ENCODE measurements at places on chromosomes 6 and 20. TPM values are rescaled to one million over a fixed set of nuclear protein-coding genes. Genes with fewer than 3 reads are reported as not detected.

DNA sequence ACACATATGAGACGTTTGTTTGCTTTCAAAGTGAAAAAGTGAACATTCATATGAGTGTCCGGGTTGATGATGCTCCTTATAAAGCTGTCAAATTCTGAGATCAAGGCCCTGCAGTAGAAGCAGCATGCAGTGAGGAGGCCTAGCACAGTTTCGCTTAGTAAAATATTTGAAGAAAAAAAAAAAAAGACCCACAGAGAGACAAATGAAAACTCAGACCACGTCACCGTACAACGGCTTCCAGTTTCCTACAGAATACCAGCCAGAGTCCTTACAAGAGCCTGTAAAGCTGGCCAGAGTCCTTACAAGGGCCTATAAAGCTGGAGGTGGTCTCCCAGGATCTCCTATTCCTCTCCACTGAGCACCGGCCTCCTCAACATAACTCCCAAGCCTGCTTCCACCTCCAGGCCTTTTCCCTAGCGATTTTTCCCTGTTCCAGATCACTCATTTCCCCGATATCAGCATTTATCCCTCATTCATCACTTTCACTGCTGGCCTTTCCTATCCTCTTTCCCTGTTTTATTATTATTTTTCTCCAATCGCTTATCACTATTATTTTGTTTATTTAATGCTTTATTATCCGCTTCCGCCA is 1.5 kb upstream of the HMGN4 start:
- no peak for DNase-seq

GRCh38 chr20:12414446-12415274 is 497.0 kb downstream of the BTBD3 start:
- DNase-seq = no peak

EDN1 gene
- 5.9 TPM for total RNA-seq

DNA sequence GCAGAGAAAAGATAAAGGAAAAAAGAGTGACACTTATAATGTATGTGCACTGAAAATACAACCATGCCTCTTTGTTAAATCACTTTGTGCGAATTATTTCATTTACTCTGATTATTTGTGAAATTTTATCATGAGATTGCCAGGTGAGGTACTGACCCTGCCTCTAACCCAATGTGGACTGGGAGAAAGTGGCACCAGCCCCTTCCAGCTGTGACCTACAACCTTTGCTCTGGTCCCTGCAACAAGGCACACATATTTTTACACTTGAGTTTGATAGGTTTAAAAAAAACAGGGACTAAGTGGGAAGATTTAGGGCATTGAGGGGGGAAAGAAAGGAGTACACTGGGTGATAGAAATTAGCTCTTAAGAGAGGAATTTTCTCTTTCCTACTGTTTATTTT is 80.3 kb upstream of the ISM1 start:
- DNase-seq = no peak

DNA sequence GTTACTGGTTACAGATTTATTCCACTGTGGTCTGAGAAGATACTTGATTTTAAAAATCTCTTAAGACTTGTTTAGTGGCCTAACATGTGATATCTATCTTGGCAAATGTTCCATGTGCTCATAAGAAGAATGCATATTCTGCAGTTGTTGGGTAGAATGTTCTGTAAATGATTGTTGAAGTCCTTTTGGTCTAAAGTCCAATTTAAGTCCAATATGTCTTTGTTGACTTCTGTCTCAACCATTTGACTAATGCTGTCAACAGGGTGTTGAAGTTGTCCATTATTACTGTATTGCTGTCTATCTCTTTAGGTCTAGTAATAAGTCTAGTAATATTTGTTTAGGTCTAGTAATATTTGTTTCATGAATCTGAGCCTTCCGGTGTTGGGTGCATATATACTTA is 387.8 kb upstream of the RUNX2 start:
- DNase-seq = no peak

GRCh38 chr6:62283796-62284411 is 2.1 kb downstream of the KHDRBS2 start:
- no peak for DNase-seq

GRCh38 chr20:62064770-62065673 is 659 bp downstream of the TAF4 start:
- no peak for DNase-seq

LCA5 gene
- total RNA-seq = 3.4 TPM

DNA sequence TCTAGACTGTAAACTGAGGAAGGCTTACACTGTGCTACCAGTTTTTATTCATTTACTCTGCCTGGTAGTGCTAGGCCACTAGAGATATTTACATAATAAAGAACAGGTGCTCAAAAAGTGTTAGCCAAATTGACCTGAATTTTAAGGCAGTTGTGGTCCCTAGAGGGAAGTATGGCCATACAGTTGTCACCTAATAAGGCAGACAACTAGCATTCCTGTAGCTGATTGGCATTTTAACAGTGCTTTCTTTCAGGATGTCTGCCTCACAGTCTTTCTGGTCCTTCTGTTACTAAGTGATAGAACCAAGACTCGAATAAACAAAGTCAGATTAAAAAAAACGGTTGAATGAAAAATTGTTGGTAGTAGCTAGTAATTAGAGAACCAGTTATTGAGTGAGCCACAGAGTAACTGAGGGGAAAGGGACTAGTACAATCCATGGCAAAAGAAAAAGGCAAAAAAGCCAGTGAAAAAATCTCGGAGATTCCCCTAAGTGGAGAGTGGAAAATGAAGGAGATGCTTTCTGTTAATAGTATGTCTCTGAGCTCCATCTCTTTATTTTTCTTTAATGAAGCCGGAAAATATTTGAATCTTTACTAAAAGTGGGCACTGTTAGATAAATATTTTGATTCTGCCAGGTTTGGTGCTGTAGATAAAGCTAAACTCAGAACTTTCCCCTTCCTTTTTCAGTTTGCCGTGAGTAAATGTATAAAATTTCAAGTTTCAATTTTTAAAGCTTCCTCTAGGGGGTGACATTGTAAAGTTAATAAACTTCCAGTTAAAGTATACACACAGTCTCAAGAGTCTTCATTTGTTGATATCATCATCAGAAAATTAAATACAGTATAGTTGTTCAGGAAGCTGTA is 9.1 kb downstream of the VTA1 start:
- DNase-seq = no peak

DNA sequence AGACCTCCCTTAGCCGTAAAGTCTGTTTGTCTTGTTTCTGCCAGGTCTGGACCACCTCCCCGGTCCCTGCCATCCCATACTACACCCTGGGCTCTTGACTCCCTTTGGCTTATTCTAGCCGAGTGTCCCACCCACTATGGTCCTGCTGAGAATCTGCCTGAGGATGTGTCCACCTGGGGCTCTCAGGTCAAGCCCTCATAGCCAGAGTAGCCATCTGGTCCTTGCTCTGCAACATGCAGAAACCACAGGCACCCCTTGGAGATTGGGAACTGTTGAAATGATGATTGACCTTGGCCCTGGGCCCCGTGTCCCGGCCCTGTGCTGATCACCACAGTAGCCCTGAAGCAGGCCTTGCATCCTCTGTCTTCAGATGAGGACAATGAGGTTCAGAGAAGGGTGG is 44.0 kb downstream of the VSTM2L start:
- no peak for DNase-seq

GRCh38 chr6:82691997-82692396 is 328.4 kb downstream of the TPBG start:
- no peak for DNase-seq

OR2H2 gene
- total RNA-seq = not detected

TUBB2B gene
- 8.9 TPM for total RNA-seq

DNA sequence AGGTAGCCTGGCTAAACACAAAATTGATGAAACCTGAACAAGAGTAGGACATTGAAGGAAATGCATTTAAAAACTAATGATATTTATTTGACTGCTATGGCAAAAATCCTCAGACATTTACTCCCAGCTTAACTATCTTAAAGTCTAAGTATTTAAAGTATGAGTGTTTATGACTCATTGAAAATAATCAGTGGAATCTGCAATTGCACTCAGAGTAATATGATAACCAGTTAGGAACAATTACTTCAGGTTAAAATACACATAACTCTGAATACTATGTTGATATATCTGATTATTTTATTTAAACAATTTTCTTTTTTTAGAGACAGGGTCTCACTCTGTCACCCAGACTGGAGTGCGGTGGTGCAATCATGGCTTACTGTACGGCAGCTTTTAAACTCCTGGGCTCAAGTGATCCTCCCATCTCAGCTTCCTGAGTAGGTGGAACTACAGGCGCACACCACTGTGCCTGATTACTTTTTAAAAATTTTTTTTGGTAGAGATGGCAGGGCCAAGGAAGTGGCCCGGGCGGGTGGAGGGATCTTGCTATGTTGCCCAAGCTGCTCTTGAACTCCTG is 43.9 kb downstream of the FILIP1 start:
- no peak for DNase-seq

CDK19 gene
- 9.8 TPM for total RNA-seq

- DNase-seq = no peak
These were observed 584 bp downstream of the C20orf141 start for GRCh38 chr20:2815242-2815900.

HMGCLL1 gene
- total RNA-seq = 0.84 TPM

- no peak for DNase-seq
These were observed 10.8 kb upstream of the LY6G5C start for GRCh38 chr6:31691564-31692108.

GRCh38 chr6:166308033-166308768 is at the start of gene PRR18:
Gene PRR18, minus strand, starts transcription at chr6:166308392. Its CDS starts 250 bp downstream, at chr6:166308142.
- DNase-seq = no peak

DNA sequence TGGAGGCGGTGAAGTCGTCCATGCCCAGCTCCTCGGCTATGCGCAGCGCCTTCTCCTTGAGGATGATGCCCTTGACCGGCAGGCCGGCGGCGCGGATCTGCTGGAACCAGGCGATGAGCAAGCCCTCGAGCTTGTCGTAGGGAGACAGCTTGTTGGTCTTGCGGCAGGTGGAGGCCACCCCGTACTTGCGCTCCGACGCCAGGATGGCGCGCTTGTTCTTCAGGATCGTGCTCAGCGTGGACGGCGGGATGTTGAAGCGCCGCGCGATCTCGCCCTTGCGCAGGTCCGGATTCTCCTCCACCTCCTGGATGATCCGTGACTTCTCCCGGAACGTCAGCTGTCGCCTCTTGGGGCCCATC is 435 bp downstream of the CENPB start:
- DNase-seq = no peak

GRM4 gene
- not detected for total RNA-seq

POU5F1 gene
- total RNA-seq = 2.4 TPM

- DNase-seq = no peak
These were observed 522.1 kb upstream of the BTBD3 start for GRCh38 chr20:11395581-11395980.

DNA sequence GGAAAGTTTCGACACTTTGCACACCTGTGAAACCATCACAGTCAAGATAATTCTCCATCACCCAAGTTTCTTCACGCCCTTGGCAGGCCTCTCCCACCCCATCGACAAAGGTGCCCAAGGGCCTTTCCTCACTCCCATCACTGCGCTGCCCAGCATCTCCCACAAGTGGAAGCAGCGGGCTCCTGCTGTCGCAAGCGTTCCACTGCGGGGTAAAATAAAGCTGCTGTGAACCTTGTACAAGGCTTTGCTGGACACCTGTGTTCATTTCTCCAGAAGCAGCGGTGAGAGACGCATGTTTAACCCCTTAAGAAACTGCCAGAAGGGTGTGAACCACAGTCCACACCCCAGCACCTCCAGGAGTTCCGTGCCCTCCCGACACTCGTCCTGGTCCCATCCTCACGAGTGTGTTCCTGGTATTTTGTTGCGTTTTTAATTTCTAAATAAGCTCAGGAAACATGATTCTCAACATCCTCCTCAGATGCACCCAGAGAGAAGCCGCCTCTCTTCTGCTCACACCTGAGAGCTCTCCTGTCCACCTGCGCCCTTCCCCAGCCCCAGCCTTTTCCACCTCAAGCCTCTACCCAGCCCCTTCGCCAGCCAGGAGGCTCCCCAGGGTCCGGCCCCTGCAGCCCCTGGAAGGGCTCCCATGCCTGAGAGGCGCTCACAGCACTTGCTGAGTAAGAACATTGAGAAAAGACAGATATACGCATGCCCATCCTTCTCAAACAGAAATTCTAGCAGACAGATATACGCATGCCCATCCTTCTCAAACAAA is 97.5 kb downstream of the TAF4 start:
- no peak for DNase-seq

- no peak for DNase-seq
These were observed 23.4 kb downstream of the DNPH1 start for GRCh38 chr6:43205849-43206248.

GRCh38 chr6:107976155-107976783 is 18.3 kb upstream of the SEC63 start:
- no peak for DNase-seq

SNTA1 gene
- 39.2 TPM for total RNA-seq

PCIF1 gene
- 18.8 TPM for total RNA-seq

PXMP4 gene
- total RNA-seq = 8.7 TPM

- no peak for DNase-seq
These were observed 51.4 kb downstream of the WDR27 start for GRCh38 chr6:169650241-169650958.

SLC4A11 gene
- 1.7 TPM for total RNA-seq

SCRT2 gene
- not detected for total RNA-seq

DNA sequence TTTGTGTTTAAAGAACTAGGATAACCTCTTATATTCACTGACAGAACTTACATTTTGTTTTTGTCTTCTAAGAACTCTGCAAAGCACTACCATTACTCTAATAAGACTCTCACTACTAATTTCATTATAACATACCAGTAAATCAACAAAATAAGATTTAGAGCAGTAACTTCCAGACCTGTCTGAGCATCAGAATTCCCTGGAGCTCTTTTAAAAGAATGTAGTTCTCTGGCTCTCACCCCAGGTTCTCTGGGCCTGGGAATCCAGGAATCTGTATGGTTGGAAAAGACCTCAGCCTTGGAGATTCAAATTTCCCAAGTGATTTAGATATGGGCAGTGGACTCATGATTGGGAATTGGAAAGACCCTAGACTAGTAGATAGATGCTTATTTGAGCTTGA is 89.4 kb downstream of the JAG1 start:
- no peak for DNase-seq

DNA sequence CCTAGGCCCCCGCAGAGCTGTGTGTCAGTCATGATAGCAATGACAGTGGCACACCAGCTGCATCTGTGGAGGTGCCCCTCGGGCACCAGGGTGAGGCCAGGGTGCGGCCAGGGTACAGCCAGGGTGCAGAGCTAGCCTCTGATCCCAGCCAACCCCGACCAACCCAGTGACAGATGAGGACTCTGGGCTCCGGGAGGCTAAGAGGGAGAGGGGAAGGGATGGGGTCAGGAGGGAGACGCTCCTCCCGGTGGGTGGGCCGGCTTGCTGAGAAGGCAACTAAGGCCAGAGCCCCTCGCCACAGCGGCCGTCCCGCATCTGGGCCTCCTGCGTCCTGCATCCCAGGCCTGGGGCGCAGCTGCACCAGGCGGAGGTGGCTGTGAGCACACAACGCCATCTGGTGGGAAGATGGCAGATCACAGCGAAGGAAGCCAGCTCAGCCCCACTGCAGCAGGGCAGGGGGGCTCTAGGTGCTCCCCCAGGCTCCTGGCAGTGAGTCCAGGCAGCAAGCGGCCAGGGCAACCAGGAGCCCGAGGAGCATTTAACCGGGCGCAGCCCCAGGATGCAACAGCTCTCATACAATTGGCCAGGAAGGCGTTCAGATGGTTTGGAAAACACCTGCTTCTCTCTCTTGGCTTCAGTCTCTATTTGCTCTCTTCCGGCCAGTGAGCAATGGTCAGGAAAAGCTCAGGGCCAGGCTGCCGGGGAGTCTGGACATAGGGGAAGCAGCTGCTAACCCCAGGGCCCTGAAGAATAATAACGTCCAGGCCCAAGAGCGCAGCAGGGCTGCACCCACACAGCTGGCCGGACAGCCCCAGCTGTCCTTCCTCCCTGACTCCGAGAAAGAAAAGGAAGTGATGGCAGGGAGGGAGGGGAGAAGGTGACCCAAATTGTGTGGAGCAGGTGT is 169.4 kb downstream of the TAF4 start:
- DNase-seq = no peak

GRCh38 chr6:48184648-48185047 is 73.7 kb upstream of the PTCHD4 start:
- DNase-seq = no peak

GRCh38 chr6:24228681-24229255 is 102.8 kb downstream of the NRSN1 start:
- DNase-seq = no peak

Data from omental fat pad (tissue), 4 donors.